Activated T-cell treated with anti-CD3 and anti-CD28 coated beads for 24 hours (primary cell): ENCODE measurements at places on chromosomes 16 and 17.

DNA sequence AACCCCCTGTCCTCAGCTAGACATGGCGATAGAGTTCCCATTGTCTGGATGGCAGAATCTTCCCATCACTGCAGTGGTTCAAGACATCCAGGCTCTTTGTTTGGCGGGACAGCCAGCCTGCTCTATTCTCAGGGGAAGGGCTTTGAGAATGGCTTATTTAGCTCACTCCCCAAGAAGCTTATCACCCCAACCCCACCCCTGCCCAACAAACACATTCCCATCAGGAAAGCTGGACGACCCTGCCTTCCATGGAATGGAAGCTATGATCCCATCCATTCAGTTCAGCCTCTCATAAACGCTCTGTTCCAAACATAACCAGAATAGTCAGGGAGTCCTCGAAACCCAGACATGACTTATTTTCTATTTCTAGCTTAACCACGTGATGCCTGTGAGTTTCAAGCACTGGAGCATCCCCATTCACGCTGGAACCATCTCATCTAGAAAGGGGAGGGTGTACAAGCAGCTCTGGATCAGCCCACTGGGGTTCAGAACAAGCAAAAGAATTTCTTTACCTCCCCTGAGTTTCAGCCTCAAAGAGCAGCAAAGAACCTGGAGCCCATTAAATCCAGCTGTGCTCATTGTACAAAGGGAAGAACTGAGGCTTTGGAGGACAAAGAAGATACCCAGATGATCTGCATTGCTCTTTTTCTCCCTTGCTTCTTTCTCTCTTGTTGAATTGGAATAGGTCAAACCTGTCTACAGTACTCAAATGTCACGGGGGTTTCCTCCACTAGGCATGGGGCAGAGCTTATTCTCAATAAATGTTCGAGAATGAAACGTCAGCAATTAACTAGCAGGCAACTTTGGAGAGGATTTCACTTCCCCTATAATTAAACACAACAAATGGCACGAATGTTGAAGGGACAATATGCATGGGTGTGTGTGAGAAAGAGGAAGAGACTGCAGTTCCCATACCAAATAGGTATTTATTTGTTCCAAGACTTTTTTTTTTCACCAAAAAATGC lies 93.1 kb downstream of the XYLT1 start:
- no peak for DNase-seq

DNA sequence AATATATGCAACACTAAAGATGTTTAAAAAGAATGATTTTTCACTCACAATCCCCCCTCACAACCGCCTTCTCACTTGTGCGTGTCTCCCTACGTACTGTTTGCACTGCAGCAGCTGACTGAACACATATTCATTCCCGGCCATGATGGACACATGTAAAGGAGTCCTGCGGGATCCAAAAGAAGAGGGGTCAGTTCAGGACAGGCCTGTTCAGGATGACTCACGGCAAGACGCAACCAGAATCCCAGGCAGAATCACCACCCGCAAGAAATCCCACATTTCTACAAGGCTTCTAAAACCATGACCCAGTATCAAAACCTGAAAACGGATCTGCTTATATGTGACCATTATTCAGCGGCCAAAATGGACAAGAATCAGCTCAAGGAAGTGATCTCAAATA lies 52.3 kb downstream of the CYB5D2 start:
- DNase-seq = no peak

DNA sequence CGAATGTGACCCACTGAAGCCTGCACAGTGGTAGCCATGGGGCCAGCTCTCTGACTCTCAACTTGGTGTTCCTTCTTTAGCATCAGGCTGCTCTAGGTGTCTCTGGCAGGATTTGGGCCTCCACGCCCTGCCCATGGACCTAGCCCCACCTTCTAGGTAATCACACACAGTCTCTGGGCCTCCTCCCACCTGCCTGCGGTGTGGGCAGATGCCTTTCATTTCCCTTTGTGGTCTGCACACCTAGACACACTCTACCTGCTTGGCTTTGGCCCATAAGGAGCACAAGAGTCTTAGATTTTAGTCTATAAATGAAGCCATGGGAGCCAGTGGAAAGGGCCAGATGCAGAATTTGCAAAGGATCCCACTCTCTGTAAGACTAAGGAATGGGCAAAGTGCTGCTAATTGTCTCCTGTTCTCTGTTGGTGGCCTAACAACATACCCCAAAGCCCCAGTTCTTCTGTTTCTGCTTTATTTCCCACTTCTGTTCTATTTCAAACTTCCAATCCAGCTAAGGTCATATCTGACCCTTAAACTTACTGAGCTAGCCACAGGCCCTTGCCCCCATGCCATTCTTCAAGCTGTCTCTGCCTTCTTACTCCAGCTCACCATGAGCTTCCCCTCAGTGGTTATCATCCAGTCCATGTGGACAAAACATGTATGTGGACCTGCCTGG lies 7.2 kb upstream of the MFSD6L start:
- no peak for DNase-seq

GRCh38 chr16:85383836-85384832 lies 229.0 kb upstream of the GSE1 start:
- no peak for DNase-seq

DNA sequence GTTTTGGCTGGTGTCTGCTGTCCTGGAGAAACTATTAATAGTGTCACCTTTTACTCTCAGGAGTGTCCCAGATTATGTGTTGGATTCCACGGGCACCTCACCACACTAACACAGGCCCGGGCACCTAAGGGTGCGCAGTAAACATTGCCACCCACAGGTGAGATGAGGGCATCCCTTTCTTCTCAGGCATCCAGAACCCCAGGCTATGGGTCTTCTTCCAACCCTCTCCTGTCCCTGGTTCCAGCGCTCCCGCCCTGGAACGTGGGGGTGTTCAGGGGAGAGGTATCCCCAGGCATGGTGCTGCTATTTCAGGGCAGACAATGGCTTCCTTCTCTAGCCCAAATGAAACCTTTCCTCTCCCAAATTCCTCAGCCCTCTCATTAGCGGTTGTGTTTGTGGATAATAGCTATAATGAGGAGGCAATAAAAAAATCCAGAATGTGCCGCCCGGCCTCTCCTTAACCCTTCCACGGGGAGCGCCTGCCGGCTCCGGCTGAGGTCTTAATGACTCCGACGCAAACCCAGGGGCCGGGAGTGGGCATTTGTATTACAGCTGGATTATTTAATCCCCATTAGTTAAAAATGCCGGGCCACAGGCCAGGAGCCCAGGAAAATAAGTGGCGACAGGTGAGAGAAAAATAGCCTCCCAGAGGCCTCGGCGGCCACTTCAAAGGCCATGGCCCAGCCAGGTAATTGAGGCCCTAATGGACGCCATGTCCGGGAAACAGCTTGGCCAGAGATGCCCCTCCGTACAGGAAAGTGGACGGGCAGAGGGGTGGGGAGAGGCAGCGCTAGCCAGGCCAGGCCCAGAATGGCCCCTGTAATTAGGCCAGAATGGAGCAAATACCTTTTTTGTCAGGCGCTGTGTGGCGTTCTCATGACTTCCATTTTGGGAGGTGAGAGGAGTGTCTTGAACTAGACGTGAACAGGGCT lies 102.8 kb downstream of the IRX5 start:
- DNase-seq = no peak

- no peak for DNase-seq
These were observed 149.8 kb upstream of the HS3ST2 start for GRCh38 chr16:22664132-22664531.

- DNase-seq = no peak
These were observed 27.2 kb downstream of the NAGPA start for GRCh38 chr16:5006348-5007193.

GRCh38 chr16:57413301-57413730 lies 8.7 kb downstream of the CCL17 start:
- no peak for DNase-seq

- no peak for DNase-seq
These were observed 113.6 kb upstream of the WSB1 start for GRCh38 chr17:27180322-27180721.

DNA sequence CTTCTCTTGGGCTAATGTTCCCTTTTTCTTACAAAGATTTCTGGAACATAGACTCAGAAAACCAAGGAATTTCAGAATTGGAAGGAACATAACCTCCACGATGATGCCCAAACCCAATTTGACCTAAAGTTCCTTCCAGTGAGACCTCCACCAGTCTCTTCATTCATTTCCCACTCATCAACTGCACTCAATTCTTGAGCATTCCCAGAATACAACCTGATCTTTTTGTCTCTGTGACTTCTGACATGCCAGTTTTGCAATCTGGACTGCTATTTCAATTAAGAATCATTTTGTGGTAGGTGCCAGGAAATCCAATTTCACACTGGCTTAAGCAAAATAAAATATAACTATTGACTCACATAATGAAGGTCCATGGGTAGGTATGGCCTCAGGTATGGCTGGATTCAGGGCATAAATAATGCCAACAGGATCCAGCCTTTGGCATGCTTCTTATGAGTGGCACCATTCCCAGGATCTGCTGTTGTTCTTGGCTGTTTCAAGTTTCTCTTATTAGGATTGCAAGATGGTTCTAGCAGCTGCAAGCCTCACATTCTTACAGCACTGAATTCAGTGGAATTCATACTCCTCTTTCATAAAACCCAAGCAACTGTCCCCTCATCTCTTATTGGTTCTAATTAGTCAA lies 184.3 kb downstream of the HS3ST4 start:
- DNase-seq = no peak

- no peak for DNase-seq
These were observed 7.1 kb downstream of the PRSS53 start for GRCh38 chr16:31081428-31082351.

DNA sequence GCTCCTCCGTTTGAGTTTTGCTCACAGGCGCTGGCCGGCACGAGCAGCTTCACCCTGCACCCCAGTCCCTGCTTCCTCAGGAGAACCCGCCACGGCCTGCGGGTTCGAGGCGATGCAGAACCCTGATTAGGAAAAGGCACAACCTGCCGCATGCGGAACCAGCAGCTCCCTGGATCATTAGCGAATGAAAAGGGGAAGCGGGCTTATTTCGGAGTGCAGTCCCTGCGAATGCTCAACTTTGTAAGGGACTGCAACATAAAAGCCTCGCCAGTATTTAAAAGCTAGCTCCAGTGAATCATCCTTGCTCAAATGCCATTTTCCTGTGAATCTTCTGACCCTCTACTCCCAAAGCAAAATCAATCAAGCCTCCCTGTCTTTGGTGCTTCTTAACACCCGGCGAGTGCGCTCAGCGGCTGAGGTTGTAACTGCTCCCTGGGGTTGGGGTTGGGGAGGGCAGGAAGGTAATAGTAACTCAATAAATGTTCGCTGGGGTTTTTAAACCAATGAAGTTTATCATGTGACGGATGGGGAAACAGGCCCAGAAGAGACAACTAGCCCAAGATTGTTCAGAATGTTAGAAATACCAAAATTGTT lies 678 bp upstream of the AKAP10 start:
- DNase-seq = no peak

DNA sequence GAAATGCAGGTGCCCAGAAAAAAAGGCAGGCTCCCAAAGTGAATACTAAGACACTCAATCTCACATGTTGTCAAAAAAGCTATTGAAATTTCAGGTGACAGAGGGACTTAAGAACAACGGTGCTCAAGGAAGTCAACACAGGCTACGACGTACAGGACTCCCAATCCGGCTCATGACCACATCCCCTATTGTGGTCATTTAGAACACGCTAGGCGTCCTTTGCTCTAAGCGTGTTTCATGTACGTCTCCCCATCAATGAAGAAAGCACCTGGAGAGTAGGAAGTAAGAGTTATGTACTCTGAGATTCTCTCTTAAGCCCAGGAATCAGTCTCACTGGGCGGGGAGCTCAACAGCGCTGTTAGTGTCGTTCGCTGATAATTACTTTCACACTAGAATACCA lies 94.1 kb downstream of the MRM3 start:
- DNase-seq = no peak

- no peak for DNase-seq
These were observed 68.2 kb upstream of the ZNF423 start for GRCh38 chr16:49924078-49924477.

- DNase-seq = no peak
These were observed 59.7 kb downstream of the RNF112 start for GRCh38 chr17:19470530-19471261.

DNA sequence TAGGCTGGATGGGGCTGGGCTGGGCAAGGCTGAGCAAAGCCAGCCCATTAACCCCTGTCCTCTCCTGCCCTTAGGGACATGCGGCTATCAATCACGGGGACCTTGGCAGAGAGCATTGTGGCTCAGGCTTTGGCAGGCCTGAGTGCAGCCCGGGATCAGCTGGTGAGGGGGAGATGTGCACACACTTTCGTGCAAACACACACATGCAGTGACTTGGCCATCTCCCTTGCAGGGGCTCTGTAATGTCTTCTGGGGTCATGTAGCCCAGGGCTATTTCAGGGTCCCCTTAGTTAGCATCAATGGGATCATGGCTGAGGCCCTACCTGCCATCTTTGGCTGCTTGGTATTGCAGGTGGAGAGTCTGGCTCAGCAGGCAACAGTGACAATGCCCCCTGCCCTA lies 6.9 kb downstream of the CARMIL2 start:
- DNase-seq = no peak

DNA sequence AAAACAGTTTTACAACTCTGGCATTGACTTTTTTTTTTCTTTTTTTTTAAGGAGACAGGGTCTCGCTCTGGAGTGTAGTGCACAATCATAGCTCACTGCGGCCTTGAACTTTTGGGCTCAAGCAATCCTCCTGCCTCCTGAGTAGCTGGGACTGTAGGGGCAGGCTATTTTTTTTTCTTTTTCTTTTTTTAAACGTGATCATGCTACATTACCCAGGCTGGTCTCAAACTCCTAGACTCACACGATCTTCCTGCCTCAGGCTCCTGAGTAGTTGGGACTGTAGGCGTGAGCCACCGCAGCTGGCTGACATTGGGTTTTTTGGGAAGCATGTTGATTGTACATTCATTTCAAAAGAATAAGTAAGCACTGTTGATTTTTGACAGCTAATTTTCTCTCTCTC lies 32.1 kb downstream of the TNRC6A start:
- DNase-seq = no peak

GRCh38 chr16:80114699-80115098 lies 426.1 kb upstream of the DYNLRB2 start:
- no peak for DNase-seq

DNA sequence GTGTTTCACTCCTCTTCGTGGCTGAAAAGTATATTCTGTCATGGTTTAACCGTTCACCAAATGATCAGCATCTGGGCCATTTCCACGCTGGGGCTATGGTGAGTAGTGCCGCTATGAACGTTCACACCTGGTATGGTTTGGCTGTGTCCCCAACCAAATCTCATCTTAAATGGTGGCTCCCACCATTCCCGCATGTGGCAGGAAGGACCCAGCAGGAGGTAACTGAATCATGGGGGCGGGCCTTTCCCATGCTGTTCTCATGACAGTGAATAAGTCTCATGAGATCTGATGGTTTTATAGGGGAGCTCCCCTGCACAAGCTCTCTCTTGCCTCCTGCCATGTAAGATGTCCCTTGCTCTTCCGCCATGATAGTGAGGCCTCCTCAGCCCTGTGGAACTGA lies 45.7 kb upstream of the ZNF469 start:
- DNase-seq = no peak
